ENCODE measurements at places on chromosomes 7 and 10. TPM values are rescaled to one million over a fixed set of nuclear protein-coding genes. Genes with fewer than 3 reads are reported as not detected.

DNA sequence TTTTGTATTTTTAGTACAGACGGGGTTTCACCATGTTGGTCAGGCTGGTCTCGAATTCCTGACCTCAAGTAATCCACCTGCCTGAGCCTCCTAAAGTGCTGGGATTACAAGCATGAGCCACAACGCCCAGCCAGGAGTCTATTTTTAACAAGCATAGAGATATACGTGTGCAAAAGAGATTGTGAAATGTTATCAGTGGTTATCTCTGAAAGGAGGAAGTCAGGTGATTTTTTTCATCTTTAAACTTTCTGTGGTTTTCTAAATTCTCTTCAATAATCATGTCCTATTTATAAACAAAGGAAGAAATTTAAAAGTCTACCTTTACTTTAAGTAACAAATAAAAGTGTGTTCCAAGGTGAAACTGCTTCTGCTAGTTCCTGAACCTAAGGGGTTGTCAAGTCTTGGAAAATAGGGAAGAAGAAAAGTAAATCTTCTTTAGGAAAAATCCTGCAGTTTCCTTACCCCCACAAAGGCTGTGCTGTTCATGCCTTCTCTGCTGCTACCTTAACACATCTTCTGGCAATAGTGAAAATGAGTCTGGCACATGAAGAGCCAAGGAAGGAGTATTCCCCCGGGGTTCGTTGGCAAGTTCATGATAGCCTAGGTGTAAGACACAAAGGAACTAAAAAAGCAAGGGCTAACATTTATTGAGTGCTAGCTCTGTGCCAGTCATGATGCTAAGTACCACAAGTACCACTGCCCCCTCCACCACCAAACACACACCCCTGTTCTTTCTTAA lies 51.1 kb downstream of the CYP26A1 start:
- DNase-seq = no peak

DNA sequence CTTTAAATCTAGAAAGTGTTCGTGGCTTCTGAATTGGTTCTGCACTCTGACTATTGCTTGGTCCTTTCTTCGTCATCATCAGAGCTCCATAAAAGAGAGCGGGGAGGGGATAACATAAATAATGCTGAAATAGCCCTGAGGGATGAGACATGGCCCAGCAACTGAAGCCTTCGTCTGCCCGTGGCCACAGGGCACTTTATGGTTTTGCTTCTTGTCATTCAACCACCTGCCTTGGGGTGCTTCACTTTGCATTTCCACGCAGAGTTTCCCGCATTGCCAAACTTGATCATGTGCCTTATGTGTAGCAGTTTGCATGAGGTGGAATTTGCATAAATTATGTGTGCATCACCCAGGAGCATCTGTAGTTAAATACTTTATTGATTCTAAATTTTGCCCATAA lies 15.9 kb downstream of the GSTO2 start:
- DNase-seq = no peak

DNA sequence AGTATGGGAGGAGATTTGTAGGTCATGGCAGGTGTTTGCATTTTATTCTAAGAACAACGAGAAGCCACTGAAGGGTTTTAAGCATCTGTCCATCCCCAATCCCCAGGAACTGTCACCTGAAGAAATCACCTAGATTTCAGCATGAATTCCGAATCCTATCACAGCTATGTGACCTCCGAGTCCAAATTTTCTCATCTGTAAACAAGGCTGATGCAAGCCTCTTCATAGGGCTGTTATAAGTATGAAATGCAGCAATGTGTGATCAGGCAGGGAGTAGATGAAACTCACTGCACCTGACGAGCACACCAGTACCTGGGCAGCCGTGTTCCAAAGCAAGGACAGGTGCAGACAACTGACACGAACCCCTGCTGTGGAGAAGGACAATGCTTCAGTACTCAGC lies 14.0 kb downstream of the HABP2 start:
- no peak for DNase-seq

DNA sequence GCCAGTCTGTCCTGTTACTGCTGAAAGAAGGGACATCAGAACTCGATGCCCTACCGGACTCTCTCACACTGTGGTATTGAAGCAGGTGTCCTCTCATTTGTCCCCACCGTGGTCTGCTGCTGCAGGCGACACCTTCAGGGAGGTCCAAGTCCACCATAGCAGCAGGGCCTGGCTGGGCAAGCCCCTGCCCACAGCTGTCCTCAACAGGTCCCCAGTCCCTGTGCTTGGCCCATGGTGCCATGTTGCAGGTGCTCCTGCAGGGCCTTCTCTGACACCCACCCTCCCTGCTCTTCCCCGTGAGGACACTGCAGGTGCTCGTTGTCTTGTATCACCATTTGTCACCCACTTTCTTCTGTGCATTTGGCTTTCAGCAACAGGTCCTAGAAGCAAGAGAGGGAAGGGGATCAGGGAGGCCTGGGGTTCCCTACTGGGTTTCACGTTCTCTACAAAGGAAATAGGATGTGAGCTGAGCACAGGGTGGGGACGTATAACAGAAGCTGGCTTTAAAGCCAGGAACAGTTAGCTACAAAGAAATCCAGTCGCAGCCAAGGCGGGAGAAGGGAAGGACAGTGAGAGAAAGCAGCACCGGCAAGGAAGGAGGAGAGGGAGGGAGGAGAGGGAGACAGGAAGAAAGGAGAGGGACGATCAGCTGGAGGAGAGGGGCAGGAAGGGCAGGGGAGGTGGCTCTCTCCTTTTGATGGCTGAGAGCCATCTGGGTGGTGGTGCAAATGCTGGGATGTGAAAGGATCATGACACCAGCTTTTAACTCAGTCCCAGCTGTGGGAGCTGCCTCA lies 117.7 kb upstream of the FRMD4A start:
- no peak for DNase-seq

- peak; percentile 56 for DNase-seq
Observed at GRCh38 chr10:122142641-122143237, 128.4 kb upstream of the BTBD16 start.

DNA sequence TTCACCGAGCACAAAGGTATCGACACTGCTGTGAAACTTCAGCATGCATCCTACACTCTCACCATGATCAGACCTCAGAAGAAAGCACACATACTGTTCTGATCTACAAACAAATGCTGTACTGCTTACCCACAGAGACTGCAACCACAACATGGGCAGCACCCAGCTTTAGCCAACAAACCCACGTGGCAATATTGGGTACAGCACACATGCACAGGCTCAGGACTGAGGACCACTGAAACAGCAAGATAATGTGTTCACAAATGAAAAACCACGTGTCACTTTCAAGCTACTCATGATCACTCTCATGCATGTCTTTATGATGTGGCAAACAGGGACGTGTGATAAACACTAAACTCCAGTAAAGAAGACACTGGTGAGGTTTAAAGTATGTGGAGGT lies 119.3 kb upstream of the PTN start:
- no peak for DNase-seq

CTTNBP2 gene
- 1.8 TPM for total RNA-seq

- DNase-seq = no peak
Observed at GRCh38 chr7:134366481-134366880, 49.8 kb upstream of the SLC35B4 start.

GDF10 gene
- total RNA-seq = 0.72 TPM

ANKRD61 gene
- not detected for total RNA-seq

DNA sequence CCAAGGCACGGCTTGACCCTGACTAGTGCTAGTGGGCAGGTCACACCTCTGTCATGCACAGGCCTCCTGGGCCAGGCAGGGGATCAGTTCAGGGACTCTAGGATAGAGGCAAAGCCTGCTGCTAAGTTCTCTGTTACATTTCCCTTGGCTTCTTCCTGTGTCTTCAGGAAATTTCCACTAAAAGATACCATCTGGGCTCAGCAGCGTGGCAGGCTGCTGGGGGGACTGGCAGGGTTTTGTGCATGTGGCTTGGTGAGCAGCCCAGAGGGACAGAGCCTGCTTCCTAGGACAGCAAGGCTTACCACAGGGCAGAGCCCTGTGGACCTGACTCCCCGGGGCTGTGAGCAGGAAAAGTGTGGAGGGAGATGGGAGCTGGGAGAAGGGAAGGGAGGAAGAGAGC lies 20.7 kb upstream of the ZNF32 start:
- DNase-seq = no peak

ANK3 gene
- total RNA-seq = 154 TPM

DNA sequence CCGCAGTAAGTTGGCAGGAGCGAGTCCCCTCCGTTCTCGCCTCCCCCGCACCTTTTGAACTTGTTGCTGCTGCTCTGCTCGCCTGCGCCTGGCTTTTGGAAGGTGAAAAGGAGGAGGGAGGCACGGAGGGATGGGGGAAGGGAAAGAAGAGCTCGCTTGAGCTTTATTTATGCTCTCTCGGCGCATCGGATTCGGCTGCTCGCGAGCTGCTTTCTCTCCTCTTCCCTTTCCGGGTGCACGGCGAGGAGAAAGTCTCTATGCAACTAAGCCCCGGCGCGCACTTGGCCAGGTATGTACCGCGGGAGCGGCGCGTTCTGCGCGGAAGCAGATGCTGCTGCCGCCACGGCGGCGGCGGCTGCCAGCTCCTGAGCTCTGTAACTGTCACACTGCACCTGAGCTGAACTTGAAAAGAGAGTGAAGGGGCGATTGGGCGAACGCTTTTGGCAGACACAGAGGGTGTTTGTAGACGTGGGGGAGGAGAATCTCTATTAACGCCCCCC lies 551 bp downstream of the KCND2 start:
- no peak for DNase-seq

DNA sequence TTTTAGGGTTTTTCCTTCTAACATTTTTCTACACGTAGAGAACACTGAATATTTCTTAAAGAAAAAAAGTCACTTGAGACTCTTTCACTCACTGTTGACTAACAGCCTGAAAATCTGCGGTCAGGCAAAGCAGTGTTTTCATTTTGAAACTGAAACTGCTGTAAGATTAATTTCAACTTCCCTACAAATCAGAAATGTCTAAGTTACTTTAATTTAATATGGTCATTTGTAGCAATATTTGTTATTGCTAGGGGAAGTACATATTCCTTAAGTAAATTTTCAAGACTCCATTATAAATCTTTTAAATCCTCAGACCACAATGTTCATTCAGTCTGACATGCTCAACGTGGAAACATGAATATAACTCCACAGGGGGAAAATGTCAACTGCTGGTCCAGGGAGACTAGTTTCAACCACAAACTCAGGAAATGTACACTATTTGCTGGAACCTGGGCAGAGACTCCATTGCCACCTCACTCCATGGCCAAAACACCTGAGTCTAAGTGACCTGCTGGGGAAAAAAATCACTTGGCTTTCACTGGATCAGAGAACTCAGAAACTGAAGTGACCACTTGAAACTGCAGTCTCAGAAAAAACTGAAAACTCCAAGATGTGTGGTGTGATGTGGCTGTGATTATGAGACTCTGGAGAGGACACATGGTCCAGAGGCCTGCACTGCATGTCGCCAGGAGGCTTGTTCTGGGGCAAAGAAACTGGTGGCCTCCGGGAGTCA lies 161.2 kb downstream of the TAX1BP1 start:
- DNase-seq = no peak

DNA sequence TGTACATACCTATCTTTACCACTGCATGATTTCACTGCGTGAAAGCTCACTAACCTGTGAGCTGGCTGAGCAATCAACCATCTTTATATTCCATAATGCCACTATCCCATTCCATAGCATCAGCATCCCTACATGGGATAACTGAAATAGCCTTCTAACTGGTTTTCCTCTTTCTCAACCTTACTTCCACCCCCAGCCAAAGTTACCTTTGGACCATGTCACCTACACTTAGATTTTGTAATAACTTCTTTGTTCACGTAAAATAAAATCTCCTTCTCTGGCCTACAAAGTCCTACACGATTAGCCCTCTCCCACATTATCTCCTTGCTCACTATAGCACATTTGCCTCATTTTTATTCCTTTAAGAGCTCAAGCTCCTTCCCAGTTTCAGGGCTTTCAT lies 2.5 kb downstream of the PSMA2 start:
- no peak for DNase-seq

- no peak for DNase-seq
Observed at GRCh38 chr10:21281765-21282484, 243.6 kb downstream of the SKIDA1 start.

NPFFR1 gene
- total RNA-seq = 0.03 TPM

CHRM2 gene
- not detected for total RNA-seq

ATP5MK gene
- total RNA-seq = 436 TPM

PRPS1L1 gene
- not detected for total RNA-seq

TMEM270 gene
- total RNA-seq = not detected

All from gastrocnemius medialis (tissue), 4 donors.